ENCODE measurements at places on chromosomes 1 and 21. TPM values are rescaled to one million over a fixed set of nuclear protein-coding genes. Genes with fewer than 3 reads are reported as not detected.

Gene FCRL5
- 1.7 TPM for total RNA-seq

Gene LRRC38
- total RNA-seq: not detected

Gene KRTAP10-11
- total RNA-seq: not detected

Gene CFH
- total RNA-seq: 0.44 TPM

Gene FAM78B
- total RNA-seq: 0.08 TPM

Gene UTS2
- not detected for total RNA-seq

Gene HMCN1
- total RNA-seq: 0.26 TPM

Gene LCA5L
- total RNA-seq: 0.23 TPM

Gene ZNF593OS
- total RNA-seq: not detected

Gene COL11A1
- not detected for total RNA-seq

Gene MIXL1
- total RNA-seq: not detected

Gene NPHS2
- total RNA-seq: not detected

Gene RIMKLA
- 0.11 TPM for total RNA-seq

Gene OR2W3
- not detected for total RNA-seq

Gene LCE1B
- total RNA-seq: not detected

Gene RBP7
- total RNA-seq: not detected

Gene KMO
- total RNA-seq: 0.71 TPM

Gene RGS8
- not detected for total RNA-seq

Gene DIRAS3
- not detected for total RNA-seq

Gene SLC5A9
- not detected for total RNA-seq

Gene FOXJ3
- total RNA-seq: 108 TPM

Gene LRRC8C
- total RNA-seq: 52.2 TPM

Gene SPRR1B
- total RNA-seq: not detected
